RCC 7860 (cell line): ENCODE measurements at places on chromosomes 6 and 20.

- DNase-seq, result no peak
These were observed 9.1 kb upstream of the DEFB125 start for GRCh38 chr20:78338-78737.

DNA sequence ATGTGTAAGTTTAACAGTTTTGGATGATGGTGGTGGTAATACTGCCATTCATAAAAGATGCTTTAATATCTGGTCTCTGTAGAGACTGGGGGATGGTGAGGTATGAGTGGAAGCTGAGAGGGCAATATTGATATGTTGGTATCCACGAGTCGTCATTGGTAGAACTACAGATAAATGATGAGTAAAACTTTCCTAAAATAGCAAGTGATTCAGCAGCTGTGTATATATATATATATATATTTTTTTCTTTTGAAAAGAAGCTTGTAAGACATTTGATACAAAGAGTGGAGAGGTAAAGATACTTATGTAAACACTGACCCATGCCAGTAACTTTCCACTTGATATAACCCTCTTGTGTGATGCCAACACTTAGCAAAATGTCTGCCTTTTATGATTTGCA is 41.7 kb upstream of the CITED2 start:
- no peak for DNase-seq

GRCh38 chr6:88538130-88538706 is 372.1 kb upstream of the CNR1 start:
- DNase-seq, result no peak

GRCh38 chr20:20525756-20526155 is 157.9 kb downstream of the INSM1 start:
- no peak for DNase-seq

GRCh38 chr20:48944663-48945297 is 23.3 kb downstream of the ARFGEF2 start:
- DNase-seq, result no peak

- no peak for DNase-seq
These were observed 532 bp upstream of the PM20D2 start for GRCh38 chr6:89145091-89145955.

GRCh38 chr6:81939766-81940165 is 187.3 kb upstream of the TENT5A start:
- no peak for DNase-seq

- peak; percentile 48 for DNase-seq
These were observed 3.2 kb downstream of the PTPN1 start for GRCh38 chr20:50513169-50514034.

DNA sequence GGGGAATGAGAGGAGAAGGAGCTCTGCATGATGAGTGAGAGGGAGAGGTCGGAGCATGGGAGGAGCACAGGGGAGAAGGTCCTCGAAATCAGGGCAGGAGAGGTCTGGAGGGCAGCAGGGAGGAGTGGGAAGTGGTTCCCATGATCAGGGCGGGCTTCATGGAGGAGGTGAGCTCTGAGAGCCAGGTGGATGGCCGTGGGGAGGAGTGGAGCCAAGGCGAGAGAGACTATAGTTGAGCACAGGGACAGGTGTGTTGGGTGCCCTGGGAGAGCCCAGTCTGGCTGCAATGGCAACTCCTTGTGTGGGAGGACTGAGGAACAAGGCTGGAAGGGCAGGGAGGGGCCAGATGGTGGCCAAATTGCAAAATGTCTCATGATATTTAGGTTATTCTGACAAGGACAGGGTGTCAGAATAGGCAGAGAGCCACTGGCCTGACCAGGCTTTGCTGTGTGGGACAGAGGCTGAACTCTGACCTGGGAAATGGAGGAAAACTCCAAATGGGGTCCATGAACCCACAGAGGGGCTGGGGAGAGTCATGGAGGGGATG is 21.4 kb downstream of the TTBK1 start:
- DNase-seq, result no peak

DNA sequence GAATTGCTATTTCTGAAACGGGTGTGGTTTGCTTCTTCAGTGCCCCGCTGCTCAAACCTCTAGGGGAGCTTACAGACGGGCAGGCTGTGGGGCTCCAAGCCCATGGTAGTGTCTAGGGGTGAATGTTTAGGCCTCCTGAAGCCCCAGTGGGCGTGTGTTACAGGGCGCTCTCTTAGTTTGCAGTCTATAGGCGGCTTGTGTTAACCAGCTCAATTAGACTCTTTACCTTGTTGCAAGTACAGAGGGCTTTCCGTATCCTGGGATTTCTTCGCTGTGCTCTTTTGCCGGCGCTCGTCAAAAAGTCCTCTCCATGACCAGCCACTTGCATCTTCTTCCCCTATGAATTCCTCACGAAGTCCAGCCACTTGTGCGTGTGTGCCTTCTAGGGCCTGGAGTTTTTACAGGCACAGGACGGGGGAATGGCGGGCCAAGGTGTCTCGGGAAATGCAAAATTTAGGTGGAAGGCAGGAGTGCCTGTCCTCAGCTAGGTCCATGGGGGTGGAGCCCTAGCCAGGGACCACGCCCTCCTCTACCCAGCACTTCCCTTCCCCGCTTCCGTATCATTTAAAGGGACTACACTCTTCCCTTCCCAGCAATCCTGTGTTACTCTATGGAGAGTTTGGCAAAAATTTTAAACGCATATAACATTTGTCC is 94.5 kb downstream of the HTR1B start:
- no peak for DNase-seq

DNA sequence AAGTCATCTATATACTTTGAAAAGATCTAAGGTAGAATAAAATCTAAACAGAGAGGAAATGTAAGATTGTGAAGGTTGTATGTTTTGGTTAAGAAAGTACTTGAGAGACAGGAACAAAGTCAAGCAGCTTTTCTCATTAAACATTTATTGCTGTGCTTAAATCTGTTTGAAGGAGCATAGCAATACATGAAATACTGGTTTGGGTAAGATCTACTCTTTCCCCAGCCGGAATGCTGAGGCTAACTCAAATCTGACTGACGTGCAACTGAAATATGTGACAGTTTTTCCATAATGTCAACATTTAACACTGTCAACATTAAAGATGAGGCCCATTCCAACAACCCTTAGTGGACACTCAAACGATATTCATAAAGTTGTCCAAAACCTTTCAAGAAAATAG is 59.9 kb downstream of the MAN1A1 start:
- DNase-seq, result no peak

- DNase-seq, result no peak
These were observed 50.6 kb upstream of the MRPS10 start for GRCh38 chr6:42268016-42268834.

- DNase-seq, result no peak
These were observed 207.4 kb upstream of the SGK1 start for GRCh38 chr6:134525190-134525868.

DNA sequence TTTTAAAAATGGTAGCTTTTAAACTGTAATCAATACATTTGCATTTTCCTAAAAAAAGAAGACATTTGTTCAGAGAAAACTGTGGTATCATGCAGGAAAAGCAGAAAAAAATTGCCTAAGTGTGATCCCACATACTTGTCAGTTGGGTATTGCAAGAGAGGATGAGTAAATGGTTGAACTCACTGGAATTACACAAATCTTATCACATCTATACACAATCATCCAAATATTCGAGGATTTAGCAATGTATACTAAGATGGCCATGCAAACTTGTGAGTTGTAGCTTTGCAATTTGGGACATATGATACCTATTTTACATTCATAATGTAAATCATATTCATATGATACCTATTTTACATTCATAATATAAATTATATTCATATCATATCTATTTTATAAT is 58.2 kb upstream of the GJE1 start:
- DNase-seq, result no peak

DNA sequence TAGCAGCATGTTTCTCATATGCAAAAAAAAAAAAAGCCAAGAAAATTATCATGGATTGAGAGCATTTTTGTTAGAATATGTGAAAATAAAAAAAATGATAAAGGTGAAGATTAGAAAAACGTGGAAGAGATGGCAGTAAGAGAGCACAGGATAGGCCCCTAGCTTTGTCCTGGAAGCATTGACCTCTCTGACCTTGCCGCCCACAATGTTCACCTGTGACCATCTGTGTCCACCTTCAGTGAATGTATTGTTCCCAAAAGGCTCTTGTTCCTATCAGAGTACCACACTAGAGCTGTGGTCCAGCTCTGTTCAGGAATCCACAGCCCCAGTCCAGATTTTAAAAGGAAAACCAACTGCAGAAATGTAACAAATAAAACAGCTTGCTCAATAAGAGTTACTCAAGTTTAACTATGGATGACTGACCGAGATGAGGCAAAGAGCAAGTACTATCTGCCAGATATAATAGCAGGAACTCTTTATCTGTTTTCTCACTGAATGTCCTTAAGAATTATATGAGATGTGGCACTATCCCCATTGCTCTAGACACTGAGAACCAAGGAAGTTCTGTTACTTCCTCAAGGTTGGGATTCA is 287.7 kb upstream of the STXBP5 start:
- no peak for DNase-seq

- DNase-seq, result no peak
These were observed 30.8 kb downstream of the ISM1 start for GRCh38 chr20:13251904-13252297.

DNA sequence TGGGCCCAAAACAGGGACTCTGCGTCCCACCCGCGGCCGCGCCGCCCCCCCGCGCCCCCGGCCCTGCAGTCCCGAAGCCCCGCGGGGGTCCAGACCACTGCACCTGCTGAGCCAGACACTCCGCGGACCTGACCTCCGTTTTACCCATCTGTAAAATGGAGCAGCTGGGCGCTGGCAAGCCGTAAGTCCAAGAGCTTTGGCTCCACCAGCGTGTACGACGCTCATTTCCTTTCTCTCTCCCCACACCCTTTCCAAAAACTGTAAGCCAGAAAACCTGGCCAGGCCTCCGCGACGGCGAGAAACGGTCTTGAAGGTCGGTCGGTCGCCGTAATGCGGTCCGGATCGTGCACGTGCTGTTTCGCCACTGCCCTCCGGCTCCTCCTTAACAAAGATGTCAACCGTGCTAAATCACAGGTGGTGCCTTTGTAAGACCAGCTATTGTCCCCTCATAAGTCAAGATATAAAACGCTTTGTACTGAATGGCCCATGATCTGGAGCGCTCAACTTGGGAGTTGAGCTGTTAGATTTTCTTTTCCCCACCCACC is 7.8 kb upstream of the NR2E1 start:
- no peak for DNase-seq

DNA sequence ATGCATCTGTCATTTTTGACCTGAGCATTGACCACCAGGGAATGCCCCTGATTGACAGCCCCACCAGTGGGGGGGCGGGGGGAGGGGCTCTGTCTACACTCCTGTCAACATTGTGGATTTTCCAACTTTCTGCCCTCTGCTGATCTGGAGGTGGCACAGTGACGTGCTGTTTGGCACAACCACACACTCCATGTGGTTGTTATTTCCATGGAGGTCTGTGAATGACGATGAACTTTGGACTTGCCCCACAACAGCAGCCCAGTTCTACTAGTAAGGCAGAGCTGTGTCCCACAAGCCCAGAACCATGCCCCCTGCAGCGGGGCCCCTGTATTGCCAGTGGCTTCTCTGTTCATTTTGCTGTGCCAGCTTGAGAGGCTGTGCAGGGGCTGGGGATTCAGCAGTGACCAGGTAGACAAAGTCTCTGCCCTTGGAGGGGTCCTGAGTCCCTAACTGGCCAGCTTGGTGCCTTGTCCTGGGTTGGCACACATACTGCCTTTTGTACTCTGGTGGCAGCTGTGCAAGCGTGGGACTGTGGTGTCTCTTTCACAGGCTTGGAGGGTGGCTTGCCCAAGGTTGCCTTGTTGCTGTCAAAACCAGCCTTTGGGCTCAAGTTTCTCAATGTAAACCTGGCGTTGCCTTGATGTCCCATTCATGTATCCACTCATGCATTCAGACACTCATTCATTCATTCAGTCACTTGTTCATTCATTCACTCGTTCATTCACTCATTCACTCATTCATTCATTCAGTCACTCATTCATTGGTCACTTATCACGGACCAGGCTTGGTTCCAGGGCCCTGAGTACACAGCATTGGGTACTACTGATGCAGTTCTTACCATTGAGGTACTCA is 108.5 kb downstream of the SYCP2 start:
- DNase-seq, result no peak

GRCh38 chr20:47499053-47499452 is 2.6 kb upstream of the NCOA3 start:
- DNase-seq, result no peak

DNA sequence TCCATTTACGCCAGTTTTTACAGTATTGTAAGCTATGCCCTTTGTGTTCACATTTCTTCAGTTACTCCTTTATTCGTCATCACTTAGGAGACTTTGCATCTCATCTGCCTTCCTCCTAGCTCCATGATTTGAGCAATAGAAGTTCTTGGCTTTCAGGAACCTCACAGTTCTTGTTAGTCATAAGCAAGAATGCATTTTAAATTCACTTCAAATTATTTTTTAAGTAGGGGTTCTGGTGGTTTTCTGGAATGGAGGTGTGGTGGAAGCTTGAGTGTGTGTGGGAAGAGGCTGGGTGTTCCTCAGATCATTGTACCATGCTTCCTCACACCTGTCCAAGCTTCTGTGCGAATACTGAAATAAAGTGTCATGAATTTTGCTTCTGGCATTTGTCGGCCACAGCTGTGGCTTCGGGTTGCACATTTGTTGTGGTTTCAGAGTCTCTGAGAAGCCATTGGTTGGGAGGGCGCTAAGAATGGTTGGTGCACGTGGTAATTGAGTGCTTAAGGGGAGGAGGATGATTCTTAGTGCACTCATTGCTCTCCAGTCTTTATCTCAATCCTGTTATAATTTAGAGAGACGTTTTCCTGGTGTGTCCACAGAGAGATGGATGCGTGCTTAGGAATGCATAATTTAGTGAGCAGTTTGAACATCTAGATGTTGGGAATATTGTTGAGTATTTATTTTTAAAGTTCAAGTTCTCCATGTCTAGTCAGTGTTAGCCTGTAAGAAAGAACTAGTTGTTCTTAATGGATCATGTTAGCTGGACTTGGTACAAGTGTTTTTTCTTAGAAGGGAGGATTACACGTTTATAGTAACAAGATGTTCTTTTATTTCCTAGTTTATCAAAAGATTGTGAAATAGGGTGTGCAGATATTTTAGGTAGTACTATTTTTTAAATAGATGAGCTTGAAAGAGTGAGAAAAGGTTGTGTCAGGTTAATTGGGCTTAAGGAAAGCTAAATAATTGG is 31.9 kb downstream of the FOXO3 start:
- DNase-seq, result peak; percentile 62

GRCh38 chr20:14232650-14233049 is 104.8 kb downstream of the FLRT3 start:
- DNase-seq, result no peak
